Central memory CD4-positive, alpha-beta T cell (primary cell): ENCODE measurements at places on chromosomes 5 and 9.

DNA sequence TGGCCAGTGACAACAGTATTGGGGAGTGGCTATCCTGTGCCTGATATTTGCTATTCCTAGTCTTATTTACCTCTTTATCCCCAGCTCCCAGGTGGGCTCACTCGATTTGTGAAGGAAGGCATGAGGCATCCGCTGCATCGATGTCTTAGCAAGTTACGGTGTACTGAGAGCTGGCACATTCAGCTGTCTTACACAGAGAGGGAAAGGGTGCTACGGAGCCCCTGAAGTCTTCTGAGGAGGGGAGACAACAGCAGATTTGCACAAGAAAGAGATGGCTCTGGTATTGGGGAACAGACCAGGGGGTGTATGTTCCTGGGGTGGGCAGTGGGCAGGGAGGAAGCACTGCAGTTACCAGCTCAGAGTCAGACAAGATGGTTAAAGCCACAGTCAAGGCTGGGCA lies 172.6 kb downstream of the FGF18 start:
- DNase-seq, result no peak

DNA sequence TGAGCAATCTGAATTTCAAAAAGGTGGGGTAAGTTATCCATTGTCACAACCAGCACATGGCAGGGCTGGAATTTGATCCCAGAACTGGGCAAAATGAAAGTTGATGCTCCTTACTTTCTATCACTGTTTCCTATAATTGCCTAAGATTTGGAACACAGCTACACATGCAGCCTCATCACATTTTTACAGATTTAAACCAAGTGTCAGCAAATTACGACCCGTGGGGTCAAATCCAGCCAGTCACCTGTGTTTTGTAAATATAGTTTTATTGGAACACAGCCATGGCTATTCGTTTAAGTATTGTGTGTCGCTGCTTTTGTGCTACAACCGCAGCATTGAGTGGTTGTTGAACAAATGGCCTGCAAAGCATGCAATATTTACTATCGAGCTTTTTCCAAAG lies 94.3 kb downstream of the SREK1 start:
- DNase-seq, result no peak

DNA sequence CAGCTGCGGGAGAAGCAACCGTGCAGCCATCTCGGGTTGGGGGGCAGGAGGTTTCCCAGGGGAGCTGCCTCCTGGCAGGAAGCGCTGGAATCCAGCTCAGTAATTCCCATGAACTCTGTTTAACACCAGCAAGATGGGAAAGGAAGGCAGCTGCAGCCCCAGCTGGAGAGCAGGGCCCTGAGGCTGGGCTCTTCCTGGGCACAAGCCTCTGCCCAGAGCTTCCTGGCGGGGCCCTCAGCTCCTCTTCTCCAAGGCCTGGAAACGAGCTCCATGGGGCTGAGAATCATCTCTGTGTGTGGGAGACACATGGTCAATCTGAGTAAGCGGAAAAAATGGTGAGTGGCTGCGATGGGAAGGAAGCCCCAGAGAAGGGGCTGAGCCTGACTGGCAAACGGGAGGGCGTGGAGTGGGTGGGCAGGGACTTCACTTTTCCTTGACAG lies 6.3 kb downstream of the MRPL36 start:
- no peak for DNase-seq

DNA sequence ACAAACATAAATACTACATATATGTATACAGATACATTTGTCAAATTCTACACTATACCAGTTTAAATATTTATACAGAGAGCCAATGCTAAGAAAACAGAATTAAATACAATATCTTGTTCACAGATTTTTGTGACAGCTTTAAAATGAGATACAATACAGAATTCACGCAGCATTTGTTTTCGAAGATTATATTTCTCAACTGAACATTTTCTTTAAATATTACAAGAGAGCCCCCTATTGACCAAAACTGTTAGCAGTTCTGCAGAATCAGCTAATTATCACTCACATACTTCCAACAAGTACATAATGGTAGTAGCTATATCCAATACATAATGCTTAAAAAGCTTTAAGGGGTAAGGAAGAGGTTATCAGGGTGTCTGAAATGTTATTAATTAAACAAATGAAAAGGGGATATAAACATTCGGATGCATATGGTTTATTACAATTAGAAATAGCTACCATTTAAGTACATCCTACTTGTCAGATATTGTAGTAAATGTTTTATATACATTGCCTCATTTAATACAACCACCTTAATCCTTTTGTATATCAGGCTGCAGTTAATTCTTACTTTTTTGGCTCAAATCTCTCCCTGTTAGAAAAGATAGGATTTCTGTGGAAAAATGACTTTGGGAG lies 31.7 kb downstream of the ZDHHC21 start:
- no peak for DNase-seq

GRCh38 chr5:58961631-58962280 lies 378.9 kb downstream of the RAB3C start:
- no peak for DNase-seq
